ENCODE measurements at places on chromosomes 1 and 21. TPM values are rescaled to one million over a fixed set of nuclear protein-coding genes. Genes with fewer than 3 reads are reported as not detected.

DNA sequence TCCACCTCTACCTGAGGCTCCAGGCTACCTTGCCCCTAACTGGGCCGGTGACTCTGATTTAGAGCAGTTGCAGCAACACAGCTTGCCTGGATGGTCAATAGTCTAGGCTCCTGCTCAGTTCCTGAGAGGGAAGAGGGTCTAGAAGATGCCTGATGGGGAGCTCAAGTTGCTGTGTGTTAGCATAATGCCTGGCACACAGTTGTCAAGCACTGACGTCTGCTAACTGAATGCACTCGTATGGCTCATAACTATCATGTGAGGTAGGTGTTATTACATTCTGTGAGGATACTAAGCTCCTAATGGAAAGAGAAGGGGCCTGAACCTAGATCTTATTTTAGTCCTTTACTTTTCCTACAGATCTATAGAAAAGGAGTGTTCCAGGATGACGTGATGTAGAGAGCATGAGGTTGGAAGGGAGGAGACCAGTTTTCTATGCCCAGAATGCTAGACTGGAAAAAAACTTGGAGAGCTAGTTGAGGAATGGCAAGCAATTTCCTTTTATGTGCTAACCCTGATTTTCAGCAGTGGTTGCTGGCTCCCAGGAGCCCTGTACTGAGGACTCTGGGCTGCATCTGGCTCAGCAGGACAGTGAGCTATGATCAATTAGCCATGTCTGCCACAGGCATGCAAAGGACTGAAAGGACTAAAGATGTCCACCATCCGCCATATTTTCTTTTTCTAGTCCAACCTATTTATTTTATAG is 30.0 kb downstream of the FAM78B start:
- no peak for DNase-seq

- DNase-seq, result no peak
Measured at GRCh38 chr1:224696891-224697765, 81.0 kb downstream of the CNIH3 start.

DNA sequence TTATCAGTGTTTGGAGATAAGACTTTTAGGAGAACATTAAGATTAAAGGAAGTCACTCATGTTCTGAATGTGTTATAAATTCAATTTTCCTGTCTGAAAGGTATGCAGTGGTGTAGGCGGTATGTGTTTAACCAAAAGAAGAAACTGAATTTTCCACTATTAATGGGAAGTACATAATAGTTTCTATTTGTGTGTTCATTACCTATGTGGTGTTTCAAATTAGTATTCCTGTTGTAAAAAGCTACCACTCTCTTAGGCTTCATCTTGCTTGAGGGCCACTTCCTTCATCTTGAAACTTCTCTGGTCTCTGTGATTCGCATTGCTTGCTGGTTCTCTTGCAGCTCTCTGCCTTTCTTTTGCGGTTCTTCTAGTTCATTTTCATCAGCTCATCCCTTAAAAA is 123.4 kb downstream of the HLX start:
- DNase-seq, result no peak

DNA sequence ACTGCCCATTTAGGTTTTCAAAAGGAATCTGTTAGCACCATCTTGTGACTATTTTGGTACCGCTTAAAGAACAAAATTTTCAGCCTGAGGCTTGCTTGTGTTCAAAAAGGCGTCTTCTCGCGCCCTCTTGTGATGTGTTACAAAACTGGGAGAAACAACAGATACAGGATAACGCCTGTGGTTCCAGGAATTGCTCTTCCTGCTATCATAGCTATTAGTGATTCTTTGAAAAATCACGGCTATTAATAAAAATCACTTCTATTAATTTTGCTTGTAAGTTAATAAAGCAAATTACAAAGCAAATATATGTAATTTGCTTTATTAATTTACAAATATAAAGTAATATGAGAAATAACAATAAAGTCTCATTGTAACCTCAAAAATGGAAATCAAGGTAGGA is 82.2 kb upstream of the ABCD3 start:
- no peak for DNase-seq

- peak; percentile 81 for DNase-seq
Measured at GRCh38 chr1:43529206-43529731, 1.4 kb upstream of the PTPRF start.

Gene TMCO2
- not detected for total RNA-seq

Gene MLLT11
- 3.2 TPM for total RNA-seq

DNA sequence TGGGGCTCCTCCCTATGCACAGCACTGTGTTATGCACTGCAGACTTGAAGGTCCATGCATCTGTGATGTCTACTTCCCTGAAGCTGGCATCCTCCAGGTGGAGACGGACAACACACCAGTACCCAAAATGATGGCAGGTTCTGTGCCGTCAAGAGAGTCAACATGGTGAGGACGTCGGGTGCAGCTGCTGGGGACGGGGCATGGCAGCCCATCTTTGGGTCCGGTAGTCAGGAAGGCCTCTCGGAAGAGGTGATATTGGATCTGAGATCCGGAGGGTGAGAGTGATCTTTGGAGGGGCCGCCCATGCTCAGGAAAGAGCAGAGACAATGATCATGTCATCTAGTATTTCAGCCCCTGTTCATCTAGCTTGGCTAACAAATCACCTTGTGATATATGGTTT is 104.1 kb downstream of the RIPK4 start:
- DNase-seq, result no peak

DNA sequence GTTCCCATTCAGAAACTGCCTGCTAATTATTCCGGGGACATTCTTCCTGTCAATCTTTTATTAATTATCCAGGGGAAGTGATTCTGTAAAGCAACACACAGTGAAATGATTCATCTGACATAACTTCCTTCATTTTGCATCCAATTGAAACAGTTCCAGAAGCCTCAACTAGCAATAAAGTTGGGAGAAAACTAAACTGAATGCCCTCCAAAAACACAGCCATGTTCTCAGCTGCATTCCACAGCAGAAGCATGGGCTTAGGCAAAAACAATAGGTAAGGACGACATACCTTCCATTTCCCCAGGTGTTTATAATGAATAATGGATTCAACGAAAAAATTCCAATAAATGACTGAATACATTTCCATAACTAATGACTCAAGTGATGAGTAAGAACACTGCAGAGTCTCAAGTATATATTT is 36.9 kb upstream of the TARBP1 start:
- DNase-seq, result no peak

DNA sequence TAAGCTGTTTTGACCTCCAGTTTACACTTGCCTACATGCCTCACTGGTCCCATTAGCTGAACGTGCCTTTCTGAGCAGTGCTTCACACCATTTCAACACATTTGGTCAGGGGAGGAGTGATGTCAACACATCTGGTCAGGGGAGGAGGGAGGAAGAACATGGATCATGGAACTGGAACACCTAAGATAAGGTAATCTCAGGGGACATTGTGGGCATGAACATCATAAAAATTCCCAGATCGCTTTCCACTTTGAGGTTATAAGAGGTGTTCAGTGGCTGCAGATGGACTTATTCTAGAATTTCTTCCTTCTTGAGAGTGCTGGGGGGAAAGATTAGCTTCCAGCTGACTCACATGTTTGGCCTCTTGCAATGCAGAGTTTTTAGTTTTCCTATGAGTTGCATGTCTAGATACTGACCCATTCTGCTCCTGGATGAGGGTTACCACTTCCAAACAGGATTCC is 2.0 kb downstream of the QSOX1 start:
- DNase-seq, result no peak

DNA sequence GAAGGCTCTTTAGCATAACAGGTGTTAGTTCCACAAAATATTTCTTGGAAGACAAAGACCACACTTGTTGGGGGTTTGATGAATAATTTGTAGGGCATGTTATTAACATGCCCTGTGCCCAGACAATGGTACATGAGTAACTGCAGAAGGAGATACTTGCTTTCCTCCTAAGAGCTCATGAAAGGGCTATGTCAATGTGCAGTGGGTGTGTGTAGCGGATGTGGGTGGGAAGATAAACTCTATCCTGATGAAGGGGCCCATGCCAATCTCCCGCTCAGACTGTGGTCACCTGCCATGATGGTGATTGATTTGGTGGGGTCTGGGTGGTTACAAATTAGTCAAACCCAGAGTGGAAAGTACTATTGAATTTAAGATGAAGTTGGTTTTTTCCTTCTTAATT is 69.8 kb upstream of the DNAH14 start:
- no peak for DNase-seq

GRCh38 chr1:245003246-245003645 is 138.9 kb upstream of the HNRNPU start:
- no peak for DNase-seq

- no peak for DNase-seq
Measured at GRCh38 chr1:103266036-103266435, 157.7 kb upstream of the COL11A1 start.

DNA sequence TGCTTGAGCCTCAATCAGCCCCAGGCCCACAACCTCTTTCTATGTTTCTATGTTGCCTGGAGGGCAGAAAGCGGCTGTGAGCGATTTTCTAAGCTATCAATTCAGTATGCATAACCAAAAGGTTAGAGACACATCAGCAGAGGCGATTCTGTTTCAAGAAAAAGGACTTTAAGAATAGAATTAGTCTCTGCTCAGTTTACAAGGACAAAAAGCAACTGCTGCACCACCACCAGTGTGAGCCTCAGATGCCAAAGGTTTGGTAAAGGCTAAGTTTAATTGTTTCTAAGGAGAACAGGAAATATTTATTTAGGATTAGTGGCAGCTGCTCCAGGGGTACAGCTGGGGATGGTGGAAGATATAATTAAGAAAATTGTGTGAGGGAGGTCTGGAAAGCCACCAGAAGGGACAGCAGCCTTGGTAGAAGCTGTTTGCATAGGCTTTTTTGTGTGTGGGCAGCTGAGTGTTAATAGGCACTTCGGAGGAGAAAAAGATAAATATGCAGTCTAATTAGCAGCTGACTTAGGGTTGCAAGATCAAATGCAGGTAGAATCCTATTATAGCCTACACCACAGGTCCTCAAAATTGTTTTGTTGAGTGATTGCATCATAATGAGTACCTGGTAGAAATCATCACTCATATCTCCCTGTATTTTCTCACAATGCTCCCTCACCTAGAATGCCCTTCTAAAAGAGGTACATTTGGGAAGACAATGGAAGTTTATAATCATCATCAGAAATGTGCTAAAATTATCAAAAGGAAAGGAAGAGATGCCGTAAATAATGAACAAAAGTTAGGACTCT is 35.8 kb downstream of the ZC3H11B start:
- no peak for DNase-seq

- peak; percentile 89 for DNase-seq
Measured at GRCh38 chr1:161305867-161306519, 3.8 kb downstream of the MPZ start.

DNA sequence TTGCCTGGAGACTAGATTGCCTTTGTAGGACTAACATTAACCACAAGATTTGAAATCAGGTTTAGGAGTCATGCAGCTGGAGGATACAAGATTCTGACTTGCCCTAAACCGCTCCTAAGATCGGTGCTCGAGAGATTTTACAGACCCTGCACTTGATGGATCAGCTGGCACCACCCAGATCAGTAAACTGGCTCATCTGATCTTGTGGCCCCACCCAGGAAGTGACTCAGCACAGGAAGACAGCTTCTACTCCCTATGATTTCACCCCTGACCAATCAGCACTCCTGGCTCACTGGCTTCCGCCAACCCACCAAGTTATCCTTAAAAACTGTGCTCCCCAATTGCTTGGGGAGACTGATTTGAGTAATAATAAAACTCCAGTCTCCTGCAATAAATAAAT is 876 bp upstream of the CATSPERE start:
- peak; percentile 54 for DNase-seq
